ENCODE measurements at places on chromosomes 6 and 20.

DNA sequence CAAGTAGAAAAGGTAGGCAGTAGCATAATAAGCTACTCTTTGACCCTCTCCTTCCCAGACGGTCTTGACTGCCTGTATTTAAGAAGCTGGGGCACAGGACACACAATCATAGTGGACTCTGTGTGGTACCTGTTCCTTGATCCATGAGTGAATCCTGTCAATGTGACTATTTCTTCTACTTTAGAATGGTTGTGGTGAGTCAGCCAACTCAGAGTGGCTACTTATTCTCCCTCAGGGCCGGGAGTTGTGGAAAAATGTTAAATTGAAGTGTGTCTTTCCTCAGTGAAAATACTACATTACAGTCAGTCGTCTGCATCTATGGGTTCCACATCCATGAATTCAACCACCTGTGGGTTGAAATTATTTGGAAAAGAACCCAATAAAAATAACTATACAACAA, 30.8 kb upstream of the PREP start:
- DNase-seq, result no peak

GRCh38 chr6:101477436-101477835, 83.9 kb downstream of the GRIK2 start:
- no peak for DNase-seq

DNA sequence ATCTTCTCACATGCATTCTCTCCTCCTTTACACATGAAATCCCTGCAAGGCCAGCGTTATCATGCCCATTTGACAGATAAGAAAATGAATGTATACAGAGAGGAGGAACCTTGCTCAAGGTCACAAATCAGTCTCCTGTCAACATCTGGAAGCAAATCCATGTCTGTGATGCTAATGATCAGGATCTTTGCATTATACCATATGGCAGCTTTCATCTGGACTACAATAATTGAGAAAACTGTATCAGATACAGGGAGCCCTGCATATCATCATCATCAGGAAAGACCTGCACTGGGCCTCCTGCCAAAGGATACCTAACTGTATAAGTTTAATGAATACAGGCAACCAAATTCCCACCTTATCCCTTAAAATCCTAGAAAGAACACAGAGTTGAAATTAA, 213.7 kb downstream of the PTPRT start:
- DNase-seq, result no peak

GRCh38 chr6:25219216-25219916, 59.8 kb upstream of the CARMIL1 start:
- no peak for DNase-seq

DNA sequence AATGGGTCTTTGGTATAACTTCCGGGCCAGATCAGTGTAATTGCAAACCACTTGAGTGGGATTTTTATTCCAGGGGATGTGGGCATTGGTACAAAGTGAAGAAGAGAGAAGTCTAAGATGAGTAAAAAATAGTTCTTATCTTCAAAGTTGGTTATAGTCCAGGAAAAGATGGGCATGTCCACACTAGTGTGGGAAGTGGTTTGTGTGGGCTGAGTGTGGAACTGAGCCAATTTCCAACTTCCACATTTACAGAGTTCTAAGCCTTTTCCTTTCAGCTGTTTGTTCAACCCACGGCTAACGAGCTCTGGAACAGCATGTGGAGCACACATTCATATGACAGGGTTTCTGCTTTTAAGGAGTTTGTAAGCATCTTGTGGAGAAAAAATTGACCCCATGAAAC, 72.3 kb upstream of the IFNGR1 start:
- DNase-seq, result no peak

DNA sequence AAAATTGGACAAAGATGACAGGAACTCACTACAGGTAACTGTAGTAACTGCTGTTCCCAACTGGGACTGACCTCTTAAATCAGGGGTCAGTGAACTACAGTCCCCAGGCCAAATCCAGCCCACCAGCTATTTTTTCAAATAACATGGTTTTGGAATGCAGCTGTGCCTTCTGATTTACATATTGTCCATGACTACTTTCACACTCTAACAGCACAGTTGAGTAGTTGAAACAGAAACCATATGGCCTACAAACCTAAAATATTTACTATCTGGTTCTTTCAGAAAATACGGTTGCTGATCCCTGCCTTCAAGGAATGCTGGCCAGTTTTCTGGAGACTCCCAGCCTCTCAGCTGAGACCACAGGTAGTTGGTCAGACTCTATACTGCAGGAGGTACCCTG, 196.9 kb upstream of the PRND start:
- no peak for DNase-seq

DNA sequence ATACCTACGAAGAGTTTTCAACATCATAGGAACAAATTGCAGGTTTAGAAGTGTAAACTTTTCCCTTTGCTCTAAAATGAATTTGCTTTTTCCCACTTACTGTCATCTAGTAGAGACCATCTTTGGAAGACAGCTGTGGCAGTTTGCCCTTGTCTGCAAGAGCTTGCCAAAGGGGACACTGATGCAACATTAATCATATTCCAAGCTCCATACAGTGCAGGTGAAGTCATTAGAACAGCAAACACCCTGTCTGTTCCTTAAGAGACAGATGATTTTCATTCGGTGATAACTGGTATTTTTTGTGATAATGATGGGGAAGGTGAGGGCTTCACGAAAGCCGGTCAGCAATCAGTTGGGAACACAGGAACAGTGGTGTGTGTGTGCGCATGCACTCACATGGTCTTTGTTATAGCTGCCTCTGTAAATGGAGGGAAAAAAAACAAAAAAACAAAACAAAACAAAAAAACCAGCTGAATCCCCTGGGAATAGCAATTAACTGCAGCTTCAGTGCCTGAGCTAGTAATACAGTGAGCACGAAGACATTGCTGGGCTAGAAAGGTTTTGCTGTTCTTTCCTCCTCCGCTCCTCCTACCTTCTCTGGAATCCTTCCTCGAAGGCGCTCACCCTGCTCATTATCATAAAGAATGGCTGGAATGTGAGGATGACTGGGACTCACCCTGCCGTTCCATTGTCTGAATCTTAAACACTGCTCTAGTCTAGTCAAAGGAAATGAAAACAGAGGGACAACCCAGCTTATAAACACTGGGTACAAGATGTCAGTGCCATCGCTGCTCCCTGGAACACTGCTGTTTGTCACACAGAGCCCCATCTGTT, 35.2 kb upstream of the KIF13A start:
- no peak for DNase-seq

DNA sequence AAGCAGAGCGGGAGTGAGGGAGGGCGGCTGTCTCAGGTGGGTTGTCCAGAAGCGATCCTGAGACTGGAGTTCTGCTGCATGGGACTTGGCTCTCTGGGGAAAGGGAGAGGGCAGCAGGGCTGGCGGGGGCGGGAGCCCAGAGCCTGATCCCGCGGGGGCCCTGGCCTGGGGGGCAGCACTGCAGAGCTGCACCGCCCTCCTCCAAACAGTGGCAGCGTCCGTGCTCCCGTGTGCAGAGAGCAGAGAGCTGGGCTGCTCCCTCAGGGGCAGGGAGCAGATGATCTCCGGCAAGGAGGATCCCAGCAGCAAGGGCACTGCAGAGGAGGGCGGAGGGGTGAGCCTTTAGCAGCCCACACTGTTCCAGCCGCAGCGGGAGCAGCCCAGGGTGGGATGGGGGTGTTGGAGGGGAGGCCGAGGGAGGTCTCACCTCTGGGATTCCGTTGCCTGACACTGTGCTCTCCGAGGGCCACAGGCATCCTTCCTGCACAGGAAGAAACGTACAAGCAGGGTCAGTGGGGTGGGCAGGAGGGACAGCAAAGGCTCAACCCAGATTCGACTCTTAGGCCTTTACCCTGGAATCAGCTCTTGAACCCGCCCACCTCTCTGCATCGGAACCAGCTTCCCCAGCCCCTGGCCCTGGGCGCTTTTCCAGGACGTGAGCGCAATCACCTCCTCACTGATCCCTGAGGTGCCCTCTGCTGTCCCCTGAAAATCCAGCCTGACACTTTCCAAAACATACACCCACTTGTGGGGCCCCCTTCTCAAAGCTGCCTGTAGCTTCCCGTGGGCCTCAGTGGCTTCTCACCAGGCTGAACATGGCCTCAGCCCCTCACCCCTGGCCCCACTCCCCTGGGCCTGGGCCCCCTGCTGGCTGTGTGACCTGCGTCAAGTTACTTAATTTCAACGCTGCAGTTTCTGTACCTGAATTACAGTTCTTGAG, 32.6 kb upstream of the ZBP1 start:
- no peak for DNase-seq

- no peak for DNase-seq
Observed at GRCh38 chr6:34982424-34982852, 93.4 kb downstream of the ANKS1A start.

- no peak for DNase-seq
Observed at GRCh38 chr6:157182503-157183264, 140.6 kb downstream of the TMEM242 start.

GRCh38 chr6:34074064-34074742, 71.7 kb downstream of the GRM4 start:
- DNase-seq, result no peak

- DNase-seq, result no peak
Observed at GRCh38 chr6:108799791-108800190, 48.4 kb upstream of the ARMC2 start.

GRCh38 chr6:151058021-151058733, 181.6 kb upstream of the AKAP12 start:
- no peak for DNase-seq

GRCh38 chr6:11386323-11386722, 151.2 kb upstream of the TMEM170B start:
- no peak for DNase-seq

DNA sequence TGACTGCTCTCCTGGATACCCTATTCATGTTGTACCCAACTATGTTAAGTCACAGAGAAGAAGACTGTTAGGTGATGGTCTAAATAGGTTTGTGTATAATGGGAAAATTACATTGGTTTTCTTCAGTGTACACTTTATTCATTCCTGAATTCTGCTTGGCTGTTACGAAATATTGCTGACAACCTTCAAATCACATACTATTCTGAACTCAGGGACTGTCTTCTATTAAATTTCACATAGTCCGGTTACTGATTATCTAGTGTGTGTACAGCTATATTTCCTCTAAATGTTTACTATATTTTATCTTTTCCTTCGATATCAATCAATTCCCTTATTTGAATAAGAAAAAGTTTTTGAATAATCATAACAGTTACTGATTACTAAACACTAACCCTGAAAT, 1090.3 kb upstream of the CITED2 start:
- DNase-seq, result no peak

GRCh38 chr20:10511509-10512251, 76.6 kb downstream of the SLX4IP start:
- peak; percentile 54 for DNase-seq

DNA sequence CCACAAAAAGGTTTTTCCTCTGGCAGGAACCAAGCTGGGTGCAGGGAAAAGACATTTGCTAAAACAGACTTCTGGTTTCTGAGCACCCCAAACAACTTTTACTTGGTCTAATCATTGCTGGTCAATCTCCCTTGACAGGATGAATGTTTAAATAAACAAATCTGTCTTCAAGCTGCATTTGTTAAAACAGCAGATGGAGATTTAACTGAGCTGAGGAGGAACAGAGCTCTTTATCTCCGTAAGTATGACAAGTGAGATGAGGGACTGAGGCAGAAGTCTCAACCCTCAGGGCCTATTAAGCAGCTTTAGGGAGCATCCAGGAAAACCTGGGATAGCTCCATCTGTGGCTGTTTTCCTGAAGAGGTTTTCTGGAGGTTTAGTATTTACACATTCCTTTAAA, 40.6 kb downstream of the NINL start:
- no peak for DNase-seq

DNA sequence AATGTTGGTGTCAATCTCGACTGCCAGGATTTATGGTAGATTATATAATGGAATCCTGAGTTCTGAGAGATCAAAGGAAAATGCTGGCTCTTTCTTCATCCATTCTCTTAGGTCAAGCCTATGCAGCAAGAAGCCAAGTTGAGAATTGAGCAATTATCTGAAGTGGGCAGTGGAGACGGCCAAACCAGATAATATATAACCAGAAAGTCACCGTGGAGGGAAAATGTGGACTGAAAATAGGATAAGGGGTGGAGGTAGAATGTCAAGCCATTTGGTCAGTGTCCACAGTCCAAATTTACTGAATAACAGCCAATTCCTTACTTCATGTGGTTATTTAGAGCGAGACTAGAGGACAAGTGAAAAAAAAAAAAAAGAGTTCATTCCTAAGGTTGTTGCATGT, 107.8 kb upstream of the ESR1 start:
- DNase-seq, result no peak

DNA sequence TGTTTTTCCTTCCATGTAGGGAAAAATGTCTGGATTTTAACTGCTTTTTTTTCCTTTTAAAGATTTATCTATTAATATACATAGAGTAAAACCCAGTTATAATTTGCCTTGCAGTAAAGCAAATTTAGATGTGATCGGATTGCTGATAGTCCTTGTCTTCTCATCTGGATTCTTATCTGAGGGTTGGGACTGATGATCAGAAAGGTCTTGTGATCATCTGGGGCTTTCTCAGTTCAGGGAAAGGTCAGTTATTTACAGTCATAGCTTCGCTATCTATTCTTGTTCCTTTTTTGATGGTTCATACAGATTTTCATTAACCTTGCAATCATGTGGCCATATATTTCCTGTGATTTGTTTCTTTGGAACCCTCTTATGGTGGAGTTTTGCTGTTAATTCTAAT, 63.8 kb upstream of the CLDN20 start:
- DNase-seq, result no peak

GRCh38 chr6:103783329-103783728, 1076.4 kb downstream of the HACE1 start:
- no peak for DNase-seq

DNA sequence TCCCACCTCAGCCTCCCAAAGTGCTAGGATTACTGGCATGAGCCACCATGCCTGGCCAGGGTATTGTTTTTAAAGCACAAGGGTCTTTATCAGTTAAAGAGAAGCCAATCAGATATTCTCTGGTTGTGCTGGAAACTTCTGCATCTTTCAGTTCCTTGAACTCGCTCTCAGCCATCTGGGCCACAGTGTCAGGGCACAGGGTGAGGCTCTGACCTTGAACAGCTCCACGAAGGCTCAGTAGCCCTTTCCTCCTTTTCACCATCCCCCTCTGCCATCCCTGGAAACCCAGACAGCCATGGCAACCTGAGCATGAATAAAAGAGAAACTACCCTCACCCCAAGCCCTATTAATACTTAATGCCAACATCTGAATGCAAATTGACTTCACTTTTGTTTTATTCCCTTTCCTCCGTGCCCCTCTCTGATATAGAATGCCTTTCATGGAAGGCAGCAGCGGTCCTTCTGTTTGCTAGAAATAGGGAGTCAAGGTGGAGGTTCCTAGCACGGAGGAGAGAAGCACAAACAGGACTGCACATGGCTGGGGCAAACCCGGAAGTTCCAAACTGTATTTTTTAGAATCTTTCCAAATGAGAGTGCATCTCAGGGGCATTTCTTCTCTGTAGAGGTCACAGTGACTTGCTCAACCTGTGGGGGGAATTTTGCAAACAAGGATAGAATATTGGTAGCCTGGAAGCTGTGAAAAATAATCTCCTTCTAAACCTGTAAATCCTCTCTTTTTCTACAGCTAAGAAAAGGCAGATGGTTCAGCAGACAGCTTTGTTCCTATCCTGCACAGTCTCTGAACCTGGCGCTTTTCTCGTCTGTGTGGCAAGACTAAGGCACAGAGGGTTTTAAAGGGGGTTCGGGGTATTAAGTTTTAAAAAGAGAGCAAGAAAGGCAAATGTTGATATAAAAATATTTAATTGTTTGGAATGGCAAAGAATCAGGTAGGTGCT, 176.4 kb upstream of the RREB1 start:
- DNase-seq, result no peak

DNA sequence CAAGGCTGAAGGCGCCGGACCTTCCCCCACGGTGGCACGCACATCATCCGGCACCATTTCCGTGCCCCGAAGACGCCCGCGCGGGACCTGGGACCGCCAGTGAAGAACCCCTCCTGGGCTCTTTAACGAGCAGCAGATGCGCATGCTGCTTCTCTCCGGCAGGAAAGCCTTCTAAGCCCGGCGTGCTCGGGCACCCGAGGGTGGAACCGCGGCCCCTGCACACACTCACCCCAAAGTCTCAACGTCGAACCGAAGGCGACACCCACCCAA, 240 bp downstream of the FOXQ1 start:
- no peak for DNase-seq
